Hypothalamus (tissue), 51 donors: ENCODE measurements at places on chromosomes 2 and 18.

DNA sequence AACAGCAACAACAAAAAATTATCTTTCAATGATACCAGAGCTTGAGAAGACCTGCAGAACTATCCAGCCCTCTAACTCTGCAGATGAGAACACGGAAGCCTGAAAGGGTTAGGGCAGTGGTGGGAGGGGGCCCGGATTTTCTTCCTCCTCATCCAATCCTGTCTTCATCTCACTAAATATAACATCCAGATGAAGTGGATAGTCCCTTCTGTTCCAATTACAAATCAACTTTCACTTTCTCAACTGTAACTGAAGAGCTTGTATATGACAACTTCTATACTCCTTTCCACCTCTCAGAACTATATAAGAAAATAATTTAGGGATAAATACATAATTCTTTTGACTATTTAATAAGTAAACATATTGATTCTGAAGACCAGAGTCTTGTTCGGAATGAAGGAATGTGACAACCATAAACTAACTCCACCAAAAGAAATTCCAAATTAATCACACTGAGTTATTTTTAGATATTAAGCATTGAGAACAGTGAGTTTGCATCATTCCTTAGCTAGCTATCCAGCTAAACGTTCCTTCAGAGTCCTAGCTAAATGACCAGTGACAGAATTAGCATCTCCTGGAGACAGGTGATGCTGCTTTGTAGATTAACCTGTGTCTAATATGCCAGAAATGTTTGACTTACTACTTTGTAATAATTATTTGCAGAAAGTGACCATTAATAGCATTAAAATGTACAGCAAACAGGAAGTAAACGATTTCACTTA, 32.7 kb downstream of the SFT2D3 start:
- no peak for DNase-seq

GRCh38 chr18:61921621-61922235, 28.9 kb upstream of the RNF152 start:
- no peak for DNase-seq

GRCh38 chr2:134140251-134140661, 113.6 kb upstream of the MGAT5 start:
- peak; percentile 58 for DNase-seq

- DNase-seq, result no peak
Observed at GRCh38 chr2:86789687-86790133, 1.0 kb downstream of the CD8A start.

- no peak for DNase-seq
Observed at GRCh38 chr18:51361130-51361860, 163.8 kb upstream of the MEX3C start.

DNA sequence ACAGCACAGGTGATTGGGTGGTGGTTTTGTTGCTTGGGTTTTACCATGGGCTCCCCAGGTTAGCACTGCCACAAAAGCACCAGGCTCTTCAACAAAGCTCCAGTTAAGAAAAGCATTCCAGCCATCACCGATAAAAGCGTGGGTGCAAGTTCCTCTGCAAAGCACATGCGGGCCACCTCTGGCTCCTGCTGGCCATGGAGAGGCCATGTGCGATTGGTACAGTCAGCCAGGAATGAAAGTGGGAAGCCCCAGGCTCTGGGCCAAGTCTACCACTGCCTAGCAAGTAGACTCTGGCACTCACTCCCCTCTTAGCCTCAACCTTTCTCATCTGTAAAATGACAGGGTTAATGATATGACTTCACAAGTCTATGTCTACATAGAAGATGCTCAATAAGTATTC, 36.0 kb downstream of the BCL11A start:
- DNase-seq, result no peak

DNA sequence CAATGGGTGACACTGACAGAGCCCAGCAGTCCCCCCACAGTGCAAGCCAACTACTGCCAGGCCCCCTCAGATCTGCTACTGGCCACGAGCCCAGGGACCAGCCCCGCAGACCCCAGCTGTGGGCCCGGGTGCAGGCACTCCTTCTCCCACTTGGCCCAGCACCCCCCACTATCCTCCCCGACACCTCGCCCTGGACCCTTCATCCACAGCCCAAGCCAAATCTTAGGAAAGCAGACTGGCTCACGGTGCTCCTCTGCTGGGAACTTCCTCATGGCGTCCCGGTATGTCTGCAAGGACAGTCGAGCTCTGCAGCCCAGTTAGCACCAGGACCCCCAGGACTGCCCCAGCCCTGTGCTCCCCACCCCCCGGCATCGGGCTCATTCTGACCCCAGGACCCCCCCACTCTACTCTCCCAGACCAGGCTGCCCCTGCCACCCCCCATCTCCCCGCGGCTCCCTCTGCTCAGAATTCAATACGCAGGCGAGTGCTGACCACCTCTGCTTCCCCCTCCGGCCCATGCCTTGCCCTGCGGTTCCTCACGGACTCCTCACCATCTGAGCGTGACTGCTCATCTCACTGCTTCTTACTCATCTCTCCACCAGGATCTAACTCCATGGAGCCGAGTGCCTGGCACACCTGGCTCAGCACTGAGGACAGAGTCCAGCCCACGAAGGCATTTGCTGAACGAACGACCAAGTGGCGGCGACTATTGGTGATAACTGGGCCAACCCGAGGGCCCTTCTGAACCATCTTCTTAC, 85.7 kb downstream of the PXDN start:
- no peak for DNase-seq

DNA sequence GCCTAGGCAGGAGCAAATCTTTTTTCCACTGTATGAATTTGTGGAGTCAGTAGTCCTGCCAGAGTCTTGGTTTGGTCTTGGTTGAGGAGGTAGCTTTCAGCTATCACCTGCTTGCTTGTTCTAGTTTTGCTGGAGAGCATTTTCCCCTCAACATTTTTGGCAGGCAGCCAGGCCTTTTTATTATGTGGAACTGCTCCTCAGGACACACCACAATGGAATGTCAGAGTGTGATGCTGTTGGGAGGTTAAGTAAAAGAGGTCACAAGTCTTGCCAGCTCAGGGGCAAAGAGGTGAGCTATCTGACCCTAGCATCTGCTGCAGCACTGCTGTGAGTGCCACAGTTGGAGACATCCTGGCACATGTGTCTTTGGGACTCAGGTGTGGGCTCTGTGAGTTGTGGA, 258.0 kb downstream of the CNTNAP5 start:
- no peak for DNase-seq

- DNase-seq, result no peak
Observed at GRCh38 chr18:62151068-62151771, 35.6 kb downstream of the PIGN start.

- no peak for DNase-seq
Observed at GRCh38 chr2:231991664-231992063, 30.2 kb downstream of the DIS3L2 start.

DNA sequence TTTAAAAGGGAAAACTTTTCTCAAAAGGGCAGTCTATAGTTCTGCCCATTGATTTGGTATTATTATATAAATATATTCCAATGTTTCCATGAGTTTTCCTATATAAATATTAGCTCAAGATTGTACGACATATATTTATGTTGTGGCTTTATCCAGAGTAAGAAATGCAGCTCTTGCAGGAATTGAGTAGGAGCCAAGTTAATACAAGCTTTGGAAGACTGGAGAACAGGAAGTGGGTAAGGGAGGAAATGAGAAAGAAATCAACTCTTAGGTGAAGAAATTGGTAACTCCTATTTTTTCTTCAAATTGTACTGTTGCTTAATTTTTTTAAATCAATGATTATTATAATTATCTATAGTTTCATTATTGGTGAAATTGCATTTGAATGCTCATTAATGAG, 105.4 kb upstream of the FAM117B start:
- no peak for DNase-seq

GRCh38 chr2:43317680-43318079, 91.3 kb upstream of the ZFP36L2 start:
- DNase-seq, result no peak

DNA sequence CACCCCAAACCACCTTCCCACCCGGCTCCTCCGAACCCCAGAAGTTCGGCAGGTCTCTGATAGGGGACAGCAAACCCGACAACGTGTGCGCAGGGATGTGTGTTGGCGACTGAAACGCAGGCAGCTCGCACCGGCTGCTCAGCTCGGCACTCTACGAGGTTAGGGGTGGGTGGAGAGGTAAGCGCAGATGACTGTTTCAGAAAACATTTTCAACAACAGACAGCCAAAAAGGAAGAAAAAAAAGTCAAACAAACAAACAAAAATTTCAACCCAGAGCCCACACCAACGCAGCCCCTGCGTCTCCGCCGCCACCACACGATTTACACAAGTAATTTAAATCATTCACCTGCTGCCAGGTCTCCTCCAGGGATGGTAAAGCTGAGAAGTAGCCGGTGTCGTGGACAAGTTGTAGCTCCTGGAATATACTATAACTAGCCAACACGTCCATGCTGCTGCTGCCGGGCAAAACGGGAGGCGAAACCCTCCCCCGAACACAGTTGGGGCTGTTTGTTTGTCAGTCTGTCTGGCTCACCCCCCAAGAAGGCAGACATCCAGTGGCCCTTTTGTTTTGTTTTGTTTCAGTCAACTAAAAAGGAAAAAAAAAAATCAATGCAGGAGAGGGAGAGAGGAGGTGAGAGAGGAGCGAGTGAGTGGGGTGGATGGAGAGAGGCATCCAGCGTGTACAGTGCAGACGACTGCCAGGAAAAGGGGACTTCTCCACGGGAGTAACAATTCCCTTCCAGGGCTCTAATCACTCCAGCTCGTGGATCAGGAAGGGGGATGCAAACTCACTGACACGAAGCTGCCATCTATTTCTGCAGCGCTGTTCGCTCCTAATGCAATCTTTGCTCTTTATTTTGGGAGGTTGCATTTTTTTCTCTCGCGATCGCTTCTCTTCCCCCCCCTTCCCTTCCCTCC, at the start of gene KLF7:
TSS of gene KLF7 (minus strand) at position 828 of the 918 bp plus-strand sequence. CDS start at position 448, 380 bp downstream.
- DNase-seq, result peak; percentile 69

GRCh38 chr2:36705326-36706020, 9.0 kb downstream of the VIT start:
- no peak for DNase-seq

DNA sequence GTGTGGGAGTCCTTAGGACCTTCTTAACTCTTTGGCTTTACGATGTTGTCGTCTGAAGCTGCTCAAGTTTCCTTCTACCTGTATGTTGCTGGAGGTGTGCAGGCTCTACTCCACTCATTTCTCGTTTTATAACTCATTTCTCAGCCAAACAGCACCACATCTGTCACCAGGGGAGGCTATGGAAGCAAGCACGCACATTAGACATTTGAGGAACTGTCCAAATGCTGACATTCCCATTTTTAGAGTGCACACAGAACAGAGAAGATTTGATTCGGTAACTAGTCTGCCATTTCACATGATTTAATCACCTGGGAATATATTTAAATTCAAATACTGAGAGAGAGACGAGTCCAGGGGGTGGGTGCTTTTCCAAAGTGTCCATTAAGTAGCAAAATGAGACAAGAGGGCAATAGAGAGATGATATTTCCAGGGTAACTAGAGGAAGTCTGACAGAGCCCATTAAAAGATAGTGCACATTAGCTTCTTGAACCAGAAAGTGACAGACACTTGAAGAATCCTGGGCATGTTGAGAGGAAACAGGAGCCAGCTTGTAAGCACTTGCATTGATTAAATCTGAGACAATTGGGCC, 793.3 kb downstream of the TDRD15 start:
- DNase-seq, result no peak

DNA sequence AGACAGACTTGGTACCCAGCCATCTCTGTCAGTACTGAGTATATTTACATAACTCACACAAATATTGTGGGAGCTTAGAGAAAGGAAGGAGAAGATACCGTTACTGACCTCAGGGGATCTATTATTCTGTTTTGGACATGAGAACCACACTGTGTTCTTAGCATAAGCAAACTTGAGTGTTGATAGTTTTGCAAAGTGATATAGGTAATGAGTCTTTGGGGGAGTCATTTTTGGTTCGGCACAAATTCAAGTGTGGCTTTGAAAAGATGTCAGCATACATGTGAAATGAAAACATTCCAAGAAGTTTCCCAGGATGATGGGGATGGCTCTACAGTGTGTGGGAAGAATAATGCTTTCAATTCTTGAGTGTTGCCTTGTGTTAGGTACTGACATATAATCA, 24.1 kb downstream of the SMARCAL1 start:
- DNase-seq, result no peak
